ENCODE measurements at places on chromosomes 2 and 18.
A peak's percentile ranks its signal among the peaks of the same experiment; 100 is the strongest.

GRCh38 chr18:8797206-8797605, 91.8 kb downstream of the MTCL1 start:
- peak; percentile 44 for DNase-seq

GRCh38 chr2:234625626-234626250, 128.9 kb upstream of the ARL4C start:
- no peak for DNase-seq

- no peak for DNase-seq
Observed at GRCh38 chr18:1149709-1150108, 245.0 kb downstream of the ADCYAP1 start.

DNA sequence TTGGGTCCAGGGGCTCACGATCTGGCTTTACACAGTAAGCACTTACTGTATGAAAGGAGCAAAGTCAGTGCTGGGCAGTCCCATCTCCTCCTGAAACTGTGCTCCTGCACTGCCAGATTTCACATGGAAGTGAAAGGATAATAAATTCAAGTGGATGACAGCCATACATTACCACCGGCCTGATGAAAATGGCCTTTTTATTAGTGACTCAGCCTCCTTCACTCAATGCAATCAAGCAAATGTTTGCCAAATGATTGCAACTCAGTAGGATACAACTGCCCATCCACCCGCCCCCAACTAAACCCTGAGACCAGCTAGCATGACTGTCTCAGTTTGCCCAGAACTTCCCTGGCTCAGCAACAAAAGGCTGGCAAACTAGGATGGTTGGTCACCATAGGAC, 77.1 kb downstream of the MYO5B start:
- no peak for DNase-seq

- DNase-seq: peak; percentile 38
Observed at GRCh38 chr18:48944634-48945033, 6.1 kb downstream of the SMAD7 start.

- no peak for DNase-seq
Observed at GRCh38 chr2:120224256-120224655, 1.1 kb upstream of the TMEM185B start.

DNA sequence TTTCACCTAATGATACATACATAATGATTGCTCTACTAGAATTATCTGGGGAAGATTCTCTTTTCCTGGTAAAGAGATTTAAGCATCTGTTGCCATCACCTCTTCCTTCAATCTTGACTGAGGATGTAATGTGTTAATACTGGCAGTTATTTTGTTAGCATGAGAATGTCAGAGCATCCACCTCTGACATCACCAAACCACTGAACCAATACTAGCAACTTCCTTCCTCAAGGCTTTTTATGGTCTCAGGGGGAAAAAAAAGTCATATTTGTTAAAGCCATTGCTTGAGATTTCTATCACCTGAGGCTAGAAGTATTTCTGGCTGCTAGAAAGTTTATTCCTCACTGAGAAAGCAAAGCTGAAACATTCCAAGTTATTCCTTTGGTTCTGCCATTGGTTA, 48.5 kb downstream of the DSEL start:
- no peak for DNase-seq

- DNase-seq: no peak
Observed at GRCh38 chr2:24403832-24404212, 43.5 kb upstream of the ITSN2 start.

- DNase-seq: peak; percentile 47
Observed at GRCh38 chr2:151808258-151809072, 19.8 kb downstream of the ARL5A start.

GRCh38 chr2:234745347-234745746, 206.5 kb upstream of the SH3BP4 start:
- no peak for DNase-seq

GRCh38 chr2:190584980-190585661, 50.6 kb upstream of the NEMP2 start:
- peak; percentile 36 for DNase-seq

- DNase-seq: peak; percentile 6
Observed at GRCh38 chr2:212520340-212520739, 18.3 kb downstream of the ERBB4 start.

GRCh38 chr2:44877417-44877816, 64.1 kb upstream of the SIX3 start:
- DNase-seq: no peak

- DNase-seq: no peak
Observed at GRCh38 chr2:127428815-127429109, 10.5 kb downstream of the PROC start.

GRCh38 chr2:84022810-84023431, 436.2 kb downstream of the SUCLG1 start:
- peak; percentile 38 for DNase-seq

DNA sequence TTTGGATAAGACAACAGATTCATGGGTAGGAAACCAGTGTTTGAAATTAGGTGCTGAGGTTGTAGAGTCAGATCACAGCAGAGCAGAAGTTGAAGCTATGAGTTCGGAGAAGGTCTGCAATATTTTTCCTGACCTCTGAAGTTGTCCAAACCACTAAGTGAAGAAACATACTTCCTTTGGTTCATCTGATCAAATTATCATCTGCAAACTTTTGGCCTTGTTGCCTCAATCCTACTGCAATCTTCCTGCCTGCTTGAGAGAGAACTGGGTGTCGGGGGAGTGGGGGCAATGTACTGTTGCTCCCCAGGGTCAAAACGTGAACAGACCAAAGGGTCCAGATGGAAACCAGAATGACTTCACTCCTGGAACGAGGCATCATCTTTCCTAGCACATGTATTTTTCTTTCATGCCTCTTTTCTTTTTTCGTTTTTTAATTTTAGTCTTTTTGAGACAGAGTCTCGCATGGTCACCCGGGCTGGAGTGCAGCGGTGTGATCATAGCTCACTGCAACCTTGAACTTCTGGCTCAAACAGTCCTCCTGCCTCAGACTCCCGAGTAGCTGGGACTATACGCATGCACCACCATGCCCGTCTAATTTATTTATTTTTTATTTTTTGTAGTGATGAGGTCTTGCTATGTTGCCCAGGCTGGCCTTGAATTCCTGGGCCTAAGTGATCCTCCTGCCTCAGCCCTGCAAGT, 42.7 kb downstream of the RAB31 start:
- no peak for DNase-seq

GRCh38 chr2:175012516-175012915, 7.3 kb upstream of the CHN1 start:
- peak; percentile 22 for DNase-seq

GRCh38 chr18:27178424-27178823, 6.7 kb downstream of the CHST9 start:
- DNase-seq: no peak

DNA sequence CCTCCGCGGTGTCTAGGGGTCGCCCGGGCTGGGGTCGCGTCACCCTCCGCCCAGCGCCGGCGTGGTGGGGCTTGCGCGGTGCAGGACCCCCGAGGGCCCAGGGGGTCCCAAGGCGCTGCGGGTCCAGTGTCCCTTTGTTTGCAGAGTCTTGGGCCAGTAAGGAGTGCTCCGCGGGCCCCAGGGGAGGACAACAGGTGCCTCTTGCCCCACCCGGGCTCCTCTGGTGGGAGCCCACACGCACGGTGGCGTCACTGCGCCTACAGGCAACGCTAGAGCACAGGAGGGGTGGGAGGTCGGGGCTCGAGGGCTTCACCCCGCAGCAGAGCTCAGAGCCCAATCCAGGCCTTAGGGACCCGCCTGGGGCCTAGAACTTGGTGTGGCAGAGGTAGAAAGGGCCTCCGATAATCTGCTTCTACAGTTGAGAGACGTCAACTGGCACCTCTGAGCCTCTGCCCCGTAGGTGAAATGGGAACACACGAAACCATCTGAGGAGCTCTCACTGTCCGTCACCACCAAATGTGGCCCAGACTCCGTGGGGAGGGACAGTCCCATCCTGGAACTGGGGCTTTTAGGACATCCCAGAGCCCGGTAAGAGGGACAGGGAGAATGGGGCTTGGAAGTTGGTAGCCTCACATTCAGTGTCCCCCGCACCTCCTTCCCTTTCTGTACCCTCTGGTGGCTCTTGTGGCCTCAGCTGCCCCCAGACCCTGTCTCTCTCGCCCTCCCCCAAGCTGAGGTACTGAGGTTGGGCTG, 1.4 kb downstream of the ARID5A start:
- DNase-seq: no peak

GRCh38 chr18:51255693-51256092, 58.2 kb upstream of the MEX3C start:
- no peak for DNase-seq

DNA sequence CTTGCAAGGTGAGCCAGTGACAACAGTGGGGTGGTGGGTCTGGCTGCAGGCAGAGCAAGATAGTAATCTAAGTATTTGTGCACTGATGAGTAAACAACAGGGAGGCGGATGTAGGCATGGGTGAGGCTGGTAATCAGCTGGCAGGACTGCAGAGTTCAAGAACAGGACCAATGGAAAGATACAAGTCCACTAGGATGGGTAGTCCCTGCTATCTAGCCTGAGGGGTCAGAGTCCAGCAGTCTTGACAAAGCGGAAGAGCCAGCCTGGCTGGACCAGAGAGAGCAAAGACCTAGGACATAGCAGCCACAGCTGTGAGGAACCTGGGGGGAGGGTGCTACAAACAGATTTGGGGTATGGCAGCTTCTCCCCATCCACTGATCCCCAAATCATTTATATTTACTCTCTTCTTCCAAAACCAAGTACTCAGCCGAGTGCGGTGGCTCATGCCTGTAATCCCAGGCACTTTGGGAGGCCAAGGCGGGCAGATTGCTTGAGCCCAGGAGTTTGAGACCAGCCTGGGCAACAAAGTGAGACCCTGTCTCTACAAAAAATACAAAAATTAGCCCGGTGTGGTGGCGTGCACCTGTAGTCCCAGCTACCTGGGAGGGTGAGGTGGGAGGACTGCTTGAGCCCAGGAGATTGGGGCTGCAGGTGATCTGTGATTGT, 25.9 kb downstream of the VIL1 start:
- no peak for DNase-seq

DNA sequence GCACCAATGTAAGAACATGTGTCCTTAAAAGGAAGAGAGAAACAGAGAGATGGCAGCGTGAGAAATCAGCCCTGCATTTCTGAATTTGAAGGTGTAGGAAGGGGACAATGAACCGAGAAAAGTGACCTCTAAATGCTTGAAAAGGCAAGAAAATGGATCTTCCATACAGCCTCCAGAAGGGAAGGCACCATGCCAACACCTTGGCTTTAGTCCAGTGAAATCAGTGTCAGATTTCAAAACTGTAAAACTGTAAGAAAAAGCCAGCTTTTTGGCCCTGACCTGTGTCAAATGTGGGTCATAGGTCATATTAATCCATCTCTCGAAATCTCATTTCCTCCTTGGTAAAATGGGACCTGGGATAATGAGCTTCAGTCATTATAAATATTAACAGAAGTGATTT, 762.3 kb downstream of the DCDC2C start:
- no peak for DNase-seq

GRCh38 chr2:69634196-69634821, 9.2 kb downstream of the AAK1 start:
- no peak for DNase-seq

GRCh38 chr2:98727369-98728087, 3.4 kb downstream of the MGAT4A start:
- no peak for DNase-seq

DNA sequence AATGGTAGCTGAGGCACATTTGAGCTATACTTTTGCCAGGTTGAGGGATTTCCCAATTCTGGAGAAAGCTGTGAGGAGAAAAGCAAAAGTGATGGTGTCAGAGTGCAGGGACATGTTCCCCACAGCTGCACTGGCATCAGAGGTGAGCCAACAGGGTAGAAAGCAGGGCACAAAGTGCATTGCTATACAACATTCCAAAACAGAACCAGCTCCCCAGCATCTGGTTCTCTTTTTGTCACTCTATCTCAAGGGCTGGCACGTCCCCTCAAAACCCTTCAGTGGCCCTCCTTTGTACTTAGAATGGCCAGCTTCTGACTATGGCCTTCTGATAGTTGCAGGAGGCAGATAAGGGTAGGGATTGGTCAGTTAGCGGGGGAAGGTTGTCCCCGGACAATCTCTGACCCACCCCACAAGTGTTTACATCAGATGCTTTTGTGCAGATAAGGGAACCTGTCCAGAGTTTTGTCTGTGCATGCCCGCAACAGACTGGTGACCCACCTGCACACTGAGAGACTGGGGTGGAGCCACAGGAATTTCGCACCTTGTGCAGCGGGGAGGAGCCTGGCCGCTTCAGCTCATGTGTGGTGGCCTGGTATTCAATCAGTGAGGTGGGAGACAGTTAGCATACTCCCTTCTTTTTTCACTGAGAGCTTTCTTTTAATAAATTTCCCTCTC, 31.0 kb upstream of the TMEM17 start:
- no peak for DNase-seq

GRCh38 chr18:23950644-23951043, 63.9 kb upstream of the TTC39C start:
- DNase-seq: no peak

- DNase-seq: peak; percentile 5
Observed at GRCh38 chr18:56443166-56443907, 195.1 kb downstream of the TXNL1 start.

GRCh38 chr2:69589973-69590652, 53.4 kb downstream of the AAK1 start:
- peak; percentile 26 for DNase-seq

GRCh38 chr18:35451032-35451431, 46.7 kb downstream of the INO80C start:
- DNase-seq: no peak

DNA sequence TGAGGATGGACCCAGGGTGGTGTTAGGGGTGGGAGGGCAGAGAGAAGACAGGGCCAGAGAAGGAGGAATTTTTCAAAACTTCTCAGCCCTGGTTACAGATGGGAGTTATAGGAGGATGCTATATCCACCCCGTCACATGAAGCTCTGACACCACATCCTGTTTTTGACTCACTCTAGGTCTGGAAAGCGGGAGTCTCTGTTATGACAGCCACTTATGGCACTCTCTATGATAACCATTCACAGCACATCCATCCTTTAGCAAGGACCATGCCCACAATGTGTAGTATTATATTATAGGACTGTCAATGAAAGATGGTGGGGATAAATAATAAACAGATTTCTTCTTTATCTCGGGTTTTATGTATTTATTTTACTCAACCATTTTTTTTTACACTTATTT, 461.2 kb downstream of the CDH2 start:
- peak; percentile 61 for DNase-seq

DNA sequence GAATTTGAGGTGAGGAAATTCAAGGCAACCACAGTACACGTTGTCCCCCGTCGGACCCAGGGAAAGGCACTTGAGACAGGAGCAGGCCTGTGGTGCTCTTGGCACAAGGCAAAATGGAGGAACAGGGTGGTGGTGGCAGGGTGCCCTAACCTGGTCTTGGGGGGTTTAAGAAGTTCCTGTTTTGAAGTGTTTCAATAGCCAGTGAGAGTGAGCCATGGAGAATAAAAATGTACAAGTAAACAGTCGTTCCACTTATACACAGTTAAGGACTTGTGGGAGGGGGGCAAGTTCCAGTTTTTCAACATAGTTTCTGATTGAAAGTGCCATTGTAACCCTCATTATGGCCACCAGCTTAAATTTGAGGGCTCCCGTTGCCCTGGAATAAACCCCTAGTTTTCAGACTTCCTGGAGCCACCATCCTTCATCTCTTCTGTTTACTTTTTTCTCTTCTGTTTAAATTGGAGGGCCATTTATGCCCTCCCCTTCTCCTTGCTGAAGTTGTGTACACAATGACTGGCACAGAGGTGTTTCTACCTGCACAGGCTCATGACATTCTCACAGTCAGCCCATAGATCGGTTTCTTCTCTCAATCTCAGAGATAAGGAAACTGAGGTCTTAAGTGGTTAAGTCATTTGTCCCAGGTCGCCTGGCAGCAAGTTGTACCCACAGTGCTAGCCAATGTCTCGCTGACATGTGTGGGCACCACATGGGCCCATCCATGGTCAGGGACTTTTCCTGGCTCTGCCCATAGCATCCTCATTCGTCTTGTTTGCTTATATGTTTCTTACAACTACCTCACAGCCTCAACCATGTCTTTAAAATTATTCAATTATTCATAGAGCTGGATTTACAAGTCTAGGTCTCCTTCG, 66.0 kb upstream of the ST3GAL5 start:
- DNase-seq: no peak

All from EH (cell line).